ENCODE measurements at places on chromosomes 11 and 22.

GRCh38 chr11:102564110-102564509 is 33.6 kb upstream of the MMP7 start:
- DNase-seq = peak; percentile 92

GRCh38 chr11:10139656-10140055 is 154.4 kb downstream of the SBF2 start:
- peak; percentile 57 for DNase-seq

- no peak for DNase-seq
These were observed 29.9 kb downstream of the GAL start for GRCh38 chr11:68714060-68714856.

GRCh38 chr11:69775163-69775755 is at the start of gene FGF4:
Gene FGF4 (minus strand): TSS chr11:69775341. CDS start chr11:69775084, 257 bp downstream.
- DNase-seq = no peak

DNA sequence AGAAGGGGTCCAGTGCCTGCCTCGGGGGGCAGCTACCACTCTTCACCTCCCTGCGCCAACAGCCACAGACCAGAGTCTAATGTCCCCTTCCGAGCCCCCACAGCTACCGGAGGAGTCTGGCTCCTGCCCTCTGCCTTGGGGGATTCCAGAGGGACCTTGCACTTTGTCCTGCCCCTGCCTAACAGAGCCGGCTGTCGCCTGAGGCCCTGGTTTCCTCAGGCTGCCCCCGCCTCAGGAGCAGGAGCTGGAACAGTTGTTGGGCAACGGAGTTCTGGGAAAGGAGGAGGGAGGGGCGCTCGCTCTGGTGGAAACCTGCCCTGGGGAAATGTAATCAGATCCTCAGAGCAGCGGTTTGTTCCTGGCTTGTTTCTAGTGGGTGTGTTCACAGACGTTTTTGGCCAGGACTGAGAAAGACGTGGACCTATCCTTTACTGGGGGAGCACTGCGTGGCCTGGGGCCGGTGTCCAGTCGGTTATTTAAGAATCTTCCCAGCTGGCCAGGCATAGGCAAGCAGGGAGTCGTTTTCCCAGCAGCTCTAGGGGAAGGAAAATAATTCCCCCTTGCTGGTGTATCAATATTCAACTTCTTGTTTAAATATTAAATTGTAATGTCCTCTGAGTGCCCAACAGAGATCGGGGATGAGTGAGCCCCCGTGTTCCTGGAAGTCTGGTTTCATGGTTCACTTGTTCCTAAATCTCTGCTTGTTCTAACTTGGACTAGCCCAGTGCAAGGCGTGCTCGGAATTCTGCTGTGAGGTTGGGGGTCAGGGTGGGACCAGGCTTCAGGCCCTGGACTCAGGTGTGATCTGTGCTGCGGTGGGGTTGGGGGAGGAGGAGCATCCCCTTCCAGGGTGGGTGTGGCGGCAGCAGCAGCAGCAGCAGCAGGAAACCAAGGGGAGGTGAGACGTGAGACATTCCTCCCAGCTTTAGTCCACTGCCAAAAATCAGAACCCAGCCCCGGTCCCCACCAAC is 32.1 kb downstream of the A4GALT start:
- peak; percentile 41 for DNase-seq

GRCh38 chr11:22666688-22667439 is 453 bp downstream of the GAS2 start:
- DNase-seq = no peak

GRCh38 chr11:39630365-39630764 is 1829.1 kb downstream of the LRRC4C start:
- no peak for DNase-seq

GRCh38 chr11:131817687-131818188 is 447.3 kb downstream of the NTM start:
- DNase-seq = no peak

DNA sequence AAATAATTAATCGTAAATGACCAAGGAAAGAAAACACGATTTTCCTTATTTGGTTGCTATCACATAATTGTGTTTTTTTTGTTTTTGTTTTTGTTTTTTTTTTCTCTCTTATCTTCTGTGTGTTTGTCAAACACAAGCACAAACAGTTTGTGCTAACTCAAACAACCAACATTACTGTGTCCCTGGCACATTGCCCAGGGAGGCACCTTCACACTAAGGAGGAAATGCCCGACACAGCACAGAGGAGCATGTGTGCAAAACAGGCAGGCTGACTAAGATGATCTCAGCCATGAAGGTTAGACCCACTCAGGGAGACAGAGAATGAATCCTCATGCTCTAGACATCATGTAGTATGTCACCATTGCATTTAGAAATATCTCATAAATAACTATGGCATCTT is 130.1 kb downstream of the SOX6 start:
- peak; percentile 66 for DNase-seq

GRCh38 chr22:39296981-39297489 is 22.4 kb downstream of the RPL3 start:
- DNase-seq = no peak

DNA sequence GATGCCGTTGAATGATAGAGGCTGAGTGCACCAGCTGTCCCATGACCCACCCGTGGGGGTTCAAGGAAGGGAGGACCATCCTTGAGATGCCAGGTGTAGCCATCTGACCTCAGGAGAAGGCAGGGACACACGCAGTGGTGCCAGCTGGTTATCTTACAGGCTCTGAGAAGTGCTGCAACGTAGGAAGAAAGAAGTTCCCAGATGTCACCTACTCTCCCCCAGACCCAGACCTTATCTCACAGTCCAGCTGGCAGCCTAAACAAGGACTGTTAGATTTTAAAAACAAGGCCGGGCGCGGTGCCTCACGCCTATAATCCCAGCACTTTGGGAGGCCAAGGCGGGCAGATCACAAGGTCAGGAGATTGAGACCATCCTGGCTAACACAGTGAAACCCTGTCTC is 1307.6 kb downstream of the TBC1D22A start:
- no peak for DNase-seq

GRCh38 chr11:33480626-33481025 is 220.0 kb downstream of the C11orf91 start:
- no peak for DNase-seq

DNA sequence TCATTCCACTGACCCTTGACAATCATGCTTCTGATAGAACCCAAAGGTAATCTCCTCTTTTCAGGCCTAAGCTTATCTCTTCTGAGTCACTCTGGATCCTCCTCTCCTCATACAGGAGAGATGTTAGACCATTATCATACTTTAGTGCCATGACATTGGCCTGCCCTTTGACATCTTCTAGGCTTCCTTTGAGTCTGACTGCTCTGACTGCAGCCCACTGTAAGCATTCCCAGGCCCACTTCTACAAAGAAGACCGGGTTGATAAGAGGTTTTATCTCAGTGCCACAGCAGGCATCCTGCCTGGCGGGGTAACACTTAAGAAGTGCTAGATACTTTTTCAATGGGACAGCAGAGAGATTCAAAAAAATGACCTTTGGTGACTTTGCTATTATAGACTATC is 438.0 kb downstream of the KCNA4 start:
- no peak for DNase-seq

DNA sequence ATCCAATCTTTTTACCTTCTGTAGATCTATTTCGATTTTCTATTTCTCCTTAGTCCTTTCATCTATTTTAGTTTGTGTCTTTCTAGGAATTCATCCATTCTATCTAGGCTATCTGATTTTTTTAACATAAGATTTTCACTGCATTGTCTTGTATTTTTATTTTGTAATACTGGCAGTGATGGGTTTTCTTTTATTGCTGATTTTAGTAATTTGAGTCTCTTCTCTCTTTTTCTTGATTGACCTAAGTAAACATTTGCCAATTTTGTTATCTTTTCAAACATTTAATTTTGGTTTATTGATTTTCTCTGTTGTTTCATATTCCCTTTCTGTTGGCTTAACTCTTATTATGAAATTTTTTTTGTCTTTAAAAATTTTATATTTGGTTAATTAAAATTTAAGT is 107.4 kb upstream of the SERPIND1 start:
- DNase-seq = no peak

DNA sequence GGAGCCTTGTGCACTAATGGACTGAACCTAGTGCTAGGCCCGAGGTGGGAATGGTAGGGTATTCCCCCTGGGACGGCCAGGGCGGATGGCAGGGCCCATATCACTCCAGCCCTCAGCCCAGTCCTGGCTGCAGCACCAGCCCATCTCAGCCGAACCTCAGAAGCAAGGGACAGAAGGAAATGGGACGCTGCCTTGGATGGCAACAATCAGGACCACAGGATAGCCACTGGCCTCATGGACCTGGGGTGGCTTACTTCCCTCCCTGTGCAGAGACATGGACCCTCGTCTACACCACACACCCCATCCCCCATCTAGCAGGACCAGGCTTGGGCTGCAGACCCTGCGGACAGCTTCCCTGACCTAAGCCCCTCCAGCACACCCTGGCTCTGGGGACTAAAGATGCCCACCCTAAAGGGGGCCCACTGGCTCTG is 24.1 kb downstream of the ARVCF start:
- no peak for DNase-seq

- DNase-seq = no peak
These were observed 6.4 kb upstream of the TP53I11 start for GRCh38 chr11:44957040-44957515.

GRCh38 chr11:27201454-27202302 is 161.1 kb downstream of the BBOX1 start:
- peak; percentile 84 for DNase-seq

- DNase-seq = peak; percentile 14
These were observed 35.0 kb upstream of the OR9G4 start for GRCh38 chr11:56783448-56784041.

Data from epithelial cell of prostate (primary cell).